Body of pancreas (tissue), 4 donors: ENCODE measurements at places on chromosomes 11 and 22.
A peak's percentile ranks its signal among the peaks of the same experiment; 100 is the strongest.

DNA sequence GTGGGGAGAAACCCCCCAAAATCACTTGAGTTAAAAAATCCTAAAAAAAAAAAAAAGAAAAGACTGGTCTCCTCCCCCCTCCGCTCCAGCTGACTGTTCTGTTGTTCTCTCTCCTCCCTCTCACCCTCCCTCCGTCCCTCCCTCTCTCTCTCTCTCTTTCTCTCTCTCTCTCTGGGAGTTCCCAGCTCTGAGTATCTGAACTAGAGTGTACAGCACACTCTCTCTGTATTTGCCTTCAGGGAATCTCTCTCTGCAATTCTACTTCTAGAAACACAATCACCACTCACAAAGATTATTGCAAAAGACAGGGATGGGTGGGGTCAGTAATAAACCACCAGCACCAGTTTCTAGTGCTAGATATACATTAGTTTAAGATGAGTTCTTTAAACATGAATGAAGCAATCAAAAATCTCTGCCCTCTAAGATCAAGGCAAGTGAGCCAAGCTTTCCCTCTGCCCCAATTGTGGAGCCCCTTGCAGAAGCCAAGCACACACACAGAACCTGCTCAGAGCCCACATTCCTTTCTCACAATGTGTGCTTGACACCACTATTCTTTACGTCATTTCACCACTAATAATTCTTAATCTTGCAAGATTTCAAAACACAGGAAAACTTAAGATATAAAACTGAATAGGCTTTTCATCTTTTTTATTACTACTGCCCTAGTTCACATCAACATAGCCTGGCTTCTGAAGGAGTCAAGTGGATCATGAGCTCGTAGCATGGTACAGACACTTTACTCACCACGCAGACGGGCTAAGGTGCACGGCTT lies 133.5 kb downstream of the RBFOX2 start:
- H3K4me3 ChIP-seq = no peak overlapping the region
- no peaks in the 10 kb centered on the region for H3K36me3 ChIP-seq
- DNase-seq = no peak
- no peak overlapping the region for H3K27ac ChIP-seq

DNA sequence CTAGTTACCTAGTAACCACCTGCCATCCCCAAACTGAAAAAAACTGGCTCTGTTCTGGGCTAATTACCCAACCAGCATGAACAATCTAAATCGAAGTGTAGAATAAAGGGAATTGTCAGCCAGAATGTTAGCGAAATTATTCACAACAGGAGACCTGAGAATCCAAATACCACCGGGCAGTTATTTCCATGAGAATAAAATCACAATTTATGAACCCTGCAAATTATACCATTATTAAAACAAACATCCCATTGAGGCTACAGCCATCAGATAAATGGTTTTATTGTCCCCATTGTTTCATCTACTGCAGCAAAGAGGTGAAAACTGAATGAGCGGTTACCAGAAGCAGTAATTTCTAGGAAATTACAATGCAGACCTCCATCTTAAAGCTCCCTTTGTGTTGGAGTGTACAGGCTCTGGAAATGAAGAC lies 21.7 kb downstream of the FAM168A start:
- no peak overlapping the region for H3K27ac ChIP-seq
- no peak for DNase-seq
- no peak overlapping the region for H3K4me3 ChIP-seq
- no peaks in the 10 kb centered on the region for H3K27me3 ChIP-seq
- H3K36me3 ChIP-seq = no peaks in the 10 kb centered on the region
- H3K4me1 ChIP-seq = no peaks in the 10 kb centered on the region

GRCh38 chr11:28619846-28620540 lies 511.8 kb downstream of the METTL15 start:
- no peak overlapping the region for H3K4me3 ChIP-seq
- no peaks in the 10 kb centered on the region for H3K36me3 ChIP-seq
- H3K4me1 ChIP-seq = no peaks in the 10 kb centered on the region
- DNase-seq = no peak

- peaks cover 24% of the 10 kb centered on the region for H3K4me1 ChIP-seq
- no peaks in the 10 kb centered on the region for H3K36me3 ChIP-seq
- no peak for DNase-seq
- H3K27me3 ChIP-seq = no peaks in the 10 kb centered on the region
Observed at GRCh38 chr11:48088682-48089050, 108.3 kb downstream of the PTPRJ start.

- H3K4me3 ChIP-seq = no peak overlapping the region
- peaks cover 13% of the 10 kb centered on the region for H3K4me1 ChIP-seq
- H3K27ac ChIP-seq = peak overlapping the region; percentile 32
- H3K27me3 ChIP-seq = no peaks in the 10 kb centered on the region
- DNase-seq = peak; percentile 51
- H3K36me3 ChIP-seq = no peaks in the 10 kb centered on the region
Observed at GRCh38 chr11:121478226-121478894, 25.6 kb upstream of the SORL1-AS1 start.

- H3K36me3 ChIP-seq = no peaks in the 10 kb centered on the region
- no peaks in the 10 kb centered on the region for H3K27me3 ChIP-seq
- no peaks in the 10 kb centered on the region for H3K4me1 ChIP-seq
- DNase-seq = no peak
- H3K4me3 ChIP-seq = no peak overlapping the region
Observed at GRCh38 chr11:69504576-69505335, 23.3 kb downstream of the LINC01488 start.

- peaks cover 3% of the 10 kb centered on the region for H3K36me3 ChIP-seq
- no peak for DNase-seq
- H3K4me3 ChIP-seq = no peak overlapping the region
- H3K4me1 ChIP-seq = no peaks in the 10 kb centered on the region
Observed at GRCh38 chr11:129951866-129952262, 50.8 kb downstream of the PRDM10 start.

DNA sequence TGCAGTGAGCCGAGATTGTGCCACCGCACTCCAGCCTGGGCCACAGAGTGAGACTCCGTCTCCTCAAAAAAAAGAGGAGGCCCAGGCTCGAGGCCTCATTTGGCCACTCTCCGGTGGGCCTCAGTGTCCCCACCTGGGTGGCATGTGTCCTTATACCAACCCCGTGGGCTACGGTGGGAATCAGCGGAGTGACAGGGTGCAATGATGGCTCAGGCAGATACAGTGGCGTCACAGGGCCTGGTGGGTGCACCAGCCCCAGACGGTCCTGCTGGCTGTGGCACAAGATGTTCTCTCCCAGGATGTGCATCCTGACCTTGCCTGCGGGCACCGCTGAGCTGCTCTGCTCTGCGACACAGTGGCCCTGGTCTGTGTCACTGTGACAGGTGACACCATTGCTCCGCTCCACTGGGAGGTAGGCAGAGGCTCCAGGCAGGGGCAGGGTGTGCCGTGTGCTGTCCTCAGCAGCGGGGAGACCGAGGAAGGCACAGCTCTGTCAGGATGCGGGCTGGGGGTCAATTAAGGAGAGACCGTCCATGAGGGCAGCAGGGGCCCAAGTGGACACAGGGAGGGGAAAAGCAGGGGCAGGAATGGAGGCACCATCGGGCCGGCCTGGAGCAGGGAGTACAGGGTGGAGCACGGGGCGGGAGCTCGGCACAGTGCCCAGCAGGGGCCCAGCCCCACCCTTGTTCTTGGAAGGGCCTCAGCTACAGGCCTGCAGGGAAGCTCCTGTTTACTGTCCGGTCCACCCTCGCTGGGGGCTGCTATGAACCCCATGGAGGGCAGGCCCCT lies 21.7 kb upstream of the TH start:
- no peaks in the 10 kb centered on the region for H3K27me3 ChIP-seq
- DNase-seq = no peak
- H3K27ac ChIP-seq = no peak overlapping the region
- peaks cover 16% of the 10 kb centered on the region for H3K4me1 ChIP-seq
- no peak overlapping the region for H3K4me3 ChIP-seq

DNA sequence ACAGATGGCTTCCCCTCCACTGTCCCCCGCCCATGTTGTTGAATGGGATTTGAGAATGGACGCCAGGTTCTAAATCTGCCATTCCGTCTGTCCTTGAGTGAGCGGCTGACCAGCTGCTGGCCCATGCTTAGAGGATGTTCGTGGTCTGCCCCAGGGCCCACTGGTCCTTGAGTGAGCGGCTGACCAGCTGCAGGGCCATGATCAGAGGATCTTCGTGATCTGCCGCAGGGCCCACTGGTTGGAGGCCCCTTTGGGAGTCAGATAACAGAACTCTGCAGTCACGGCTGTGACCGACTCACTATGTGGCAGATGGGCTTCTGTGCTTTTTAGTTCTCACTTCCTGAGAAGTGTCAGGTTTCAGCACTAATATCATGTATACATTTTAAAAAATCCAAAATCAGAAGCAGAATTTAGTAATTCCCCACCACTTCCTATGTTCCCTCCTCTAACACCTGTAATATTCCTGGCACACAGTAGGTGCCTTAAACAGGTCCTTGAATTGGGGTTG lies 54.1 kb downstream of the MICAL3 start:
- no peaks in the 10 kb centered on the region for H3K27me3 ChIP-seq
- no peaks in the 10 kb centered on the region for H3K36me3 ChIP-seq
- H3K4me3 ChIP-seq = no peak overlapping the region

DNA sequence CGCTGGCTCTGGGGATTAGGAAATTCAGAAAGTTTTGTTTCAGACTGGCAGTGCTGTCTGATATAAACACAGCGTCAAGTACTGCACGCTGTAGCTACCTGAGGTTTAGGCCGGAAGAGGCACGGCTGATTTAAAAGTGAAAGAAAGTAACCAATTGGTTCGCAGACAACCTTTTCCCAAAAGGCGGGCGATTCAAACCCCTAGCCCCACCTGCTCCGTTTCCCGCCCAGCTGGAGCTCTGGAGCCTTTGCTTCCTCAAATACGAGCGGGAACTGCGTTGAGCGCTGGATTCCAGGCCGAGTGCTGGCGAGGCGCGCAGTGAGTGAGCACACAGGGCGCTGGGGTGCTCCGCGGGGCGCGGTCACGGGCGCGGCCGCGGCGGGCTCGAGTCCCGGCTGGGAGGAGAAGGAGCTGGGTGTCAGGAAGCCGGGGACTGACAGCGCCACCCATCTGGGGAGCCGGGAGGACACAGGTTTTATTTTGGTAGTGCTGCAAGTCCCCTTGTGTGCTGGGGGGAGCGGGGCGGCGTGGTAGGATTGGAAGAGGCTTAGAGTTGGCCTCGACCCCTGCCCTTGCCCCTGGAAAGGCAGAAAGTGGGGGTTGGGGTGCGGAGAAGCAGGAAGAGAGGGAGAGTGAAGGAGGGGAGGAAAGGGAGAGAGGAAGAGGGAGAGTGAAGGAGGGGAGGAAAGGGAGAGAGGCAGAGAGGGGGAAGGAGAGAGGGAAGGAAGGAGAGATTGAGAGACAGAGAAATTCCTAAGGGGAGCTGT lies 2.1 kb downstream of the FAM111A start:
- peaks cover 22% of the 10 kb centered on the region for H3K4me1 ChIP-seq
- peak overlapping the region; percentile 17 for H3K27ac ChIP-seq
- no peaks in the 10 kb centered on the region for H3K36me3 ChIP-seq
- no peak overlapping the region for H3K4me3 ChIP-seq
- DNase-seq = peak; percentile 77
- no peaks in the 10 kb centered on the region for H3K27me3 ChIP-seq

DNA sequence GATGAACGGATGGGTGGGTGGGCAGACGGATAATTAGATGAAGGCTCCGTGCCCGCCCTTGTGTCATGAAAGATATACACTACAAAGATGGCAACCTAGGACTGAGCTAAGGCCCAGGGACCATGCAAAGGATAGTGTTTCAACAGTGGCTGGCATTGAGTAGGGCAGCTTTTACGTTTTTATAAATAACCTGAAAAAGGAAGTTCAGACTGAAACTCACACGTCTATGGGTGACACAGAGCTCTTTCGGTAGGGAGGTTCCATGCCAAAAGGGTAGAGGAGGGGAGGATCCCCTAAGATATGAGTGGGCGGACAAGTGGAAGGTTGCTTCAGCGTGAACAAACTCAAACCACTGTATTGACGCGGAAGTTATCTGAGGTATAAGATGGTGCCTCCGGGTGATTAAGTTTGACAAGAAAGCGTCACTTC lies 90.5 kb downstream of the UBASH3B start:
- H3K27ac ChIP-seq = no peak overlapping the region
- no peaks in the 10 kb centered on the region for H3K36me3 ChIP-seq
- DNase-seq = no peak
- no peaks in the 10 kb centered on the region for H3K27me3 ChIP-seq

GRCh38 chr11:125701018-125701610 lies 20.5 kb upstream of the ACRV1 start:
- no peak overlapping the region for H3K27ac ChIP-seq
- no peak overlapping the region for H3K4me3 ChIP-seq
- no peaks in the 10 kb centered on the region for H3K27me3 ChIP-seq
- DNase-seq = no peak
- H3K36me3 ChIP-seq = no peaks in the 10 kb centered on the region
